ENCODE measurements at places on chromosomes 13 and 19. TPM values are rescaled to one million over a fixed set of nuclear protein-coding genes. Genes with fewer than 3 reads are reported as not detected.

DNA sequence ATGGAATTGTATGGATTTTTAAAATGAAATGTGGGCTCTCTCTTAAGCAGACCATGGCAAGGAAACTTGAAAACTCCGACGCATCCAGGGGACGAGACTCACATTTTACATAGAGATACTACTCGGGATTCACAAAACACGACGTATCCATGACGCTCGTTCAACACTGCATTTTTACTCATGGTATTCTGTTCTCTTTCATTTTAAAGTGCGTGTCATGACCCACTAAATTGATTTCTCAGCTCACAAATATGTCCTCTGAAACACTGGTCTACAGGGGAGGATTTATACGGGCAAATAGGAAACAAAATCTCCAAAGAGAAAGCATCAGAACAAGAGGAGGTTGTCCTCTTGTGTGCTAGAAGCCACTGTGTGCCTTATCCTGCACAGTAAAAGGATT is 523.5 kb downstream of the MYO16 start:
- DNase-seq, result no peak
- H3K4me1 ChIP-seq, result peaks cover 3% of the 10 kb centered on the region
- no peak overlapping the region for H3K27ac ChIP-seq
- no peaks in the 10 kb centered on the region for H3K36me3 ChIP-seq
- no peak overlapping the region for H3K4me3 ChIP-seq

DNA sequence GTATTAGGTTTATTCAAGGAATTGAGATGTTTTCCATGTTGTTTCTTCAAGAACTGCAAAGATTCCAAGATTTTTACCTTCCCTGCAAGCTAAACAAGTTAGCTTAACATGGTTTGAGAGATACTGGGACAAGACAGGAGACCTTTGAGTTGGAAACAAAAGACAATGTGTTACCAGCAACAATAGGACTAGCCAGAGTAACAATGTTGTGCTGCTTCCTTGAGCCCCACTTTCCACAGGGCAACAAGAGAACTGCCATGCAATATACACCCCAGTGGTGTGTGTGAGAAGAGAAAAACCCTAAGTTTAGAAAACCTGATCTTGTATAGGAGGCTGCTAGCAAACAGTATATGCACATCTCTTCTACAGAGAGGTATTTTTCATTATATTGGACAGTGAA is 264.6 kb downstream of the PCDH20 start:
- DNase-seq, result no peak
- no peaks in the 10 kb centered on the region for H3K4me1 ChIP-seq
- no peaks in the 10 kb centered on the region for H3K27me3 ChIP-seq

- no peaks in the 10 kb centered on the region for H3K27me3 ChIP-seq
- no peaks in the 10 kb centered on the region for H3K36me3 ChIP-seq
- no peaks in the 10 kb centered on the region for H3K4me1 ChIP-seq
- H3K27ac ChIP-seq, result no peak overlapping the region
Measured at GRCh38 chr13:112997188-112998130, 28.4 kb downstream of the MCF2L start.

DNA sequence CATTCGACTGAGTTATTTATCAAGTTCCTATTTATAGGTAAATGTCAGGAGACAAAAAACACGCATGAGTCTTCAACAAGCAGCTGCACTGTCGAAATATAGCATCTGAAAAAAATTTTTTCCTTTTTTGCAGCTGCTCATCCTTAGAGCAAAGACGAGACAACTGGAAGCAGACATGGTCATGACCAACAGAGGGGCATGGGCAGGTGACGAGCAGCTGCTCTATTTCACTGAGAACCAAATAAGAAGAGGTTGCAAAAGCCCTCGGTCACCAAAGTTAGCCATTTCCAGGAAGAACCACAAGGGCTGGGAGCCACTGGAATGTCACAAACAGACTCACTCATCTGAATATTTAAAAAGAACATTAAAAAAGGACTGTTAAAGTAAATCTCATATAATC is 22.2 kb downstream of the SOHLH2 start:
- H3K4me3 ChIP-seq, result no peak overlapping the region
- no peaks in the 10 kb centered on the region for H3K36me3 ChIP-seq
- no peak overlapping the region for H3K27ac ChIP-seq

The IGSF23 gene
- total RNA-seq, result not detected

The CD70 gene
- total RNA-seq, result 0.84 TPM

The DACT3 gene
- 2.0 TPM for total RNA-seq
